Mesothelial cell of epicardium (in vitro differentiated cells): ENCODE measurements at places on chromosomes 12 and 14. TPM values are rescaled to one million over a fixed set of nuclear protein-coding genes. Genes with fewer than 3 reads are reported as not detected.

DNA sequence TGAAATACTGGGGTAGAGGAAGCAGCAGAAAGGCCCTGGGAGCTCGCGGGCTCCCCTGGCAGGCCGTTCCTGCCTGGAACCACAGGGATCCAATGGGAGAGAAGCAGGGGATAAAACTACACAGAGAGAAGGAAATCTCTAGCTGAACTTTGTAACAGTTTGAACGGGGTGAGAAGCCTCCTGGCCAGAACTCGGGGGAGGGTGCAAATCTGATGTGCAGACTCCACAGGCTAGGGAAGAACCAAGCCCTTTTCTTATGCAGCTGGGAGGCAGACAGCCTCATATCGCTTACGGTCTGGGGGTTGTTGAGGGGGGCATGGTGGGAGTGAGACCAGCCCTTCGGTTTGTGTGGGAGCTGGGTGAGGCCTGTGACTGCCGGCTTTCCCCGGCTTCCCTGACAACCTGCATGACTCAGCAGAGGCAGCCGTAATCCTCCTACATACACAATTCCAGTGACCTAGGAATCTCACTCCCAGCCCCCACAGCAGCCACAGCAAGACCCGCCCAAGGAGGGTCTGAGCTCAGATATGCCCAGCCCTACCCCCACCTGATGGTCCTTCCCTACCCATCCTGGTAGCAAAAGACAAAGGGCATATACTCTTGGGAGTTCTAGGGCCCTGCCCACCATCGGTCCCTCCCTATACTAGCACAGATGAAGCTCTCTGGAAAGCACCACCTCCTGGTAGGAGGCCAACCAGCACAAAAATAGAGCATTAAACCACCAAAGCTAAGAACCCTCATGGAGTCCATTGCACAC, 143.0 kb downstream of the TMTC1 start:
- H3K27me3 ChIP-seq: no peaks in the 10 kb centered on the region
- H3K4me3 ChIP-seq: peak overlapping the region; percentile 26

DNA sequence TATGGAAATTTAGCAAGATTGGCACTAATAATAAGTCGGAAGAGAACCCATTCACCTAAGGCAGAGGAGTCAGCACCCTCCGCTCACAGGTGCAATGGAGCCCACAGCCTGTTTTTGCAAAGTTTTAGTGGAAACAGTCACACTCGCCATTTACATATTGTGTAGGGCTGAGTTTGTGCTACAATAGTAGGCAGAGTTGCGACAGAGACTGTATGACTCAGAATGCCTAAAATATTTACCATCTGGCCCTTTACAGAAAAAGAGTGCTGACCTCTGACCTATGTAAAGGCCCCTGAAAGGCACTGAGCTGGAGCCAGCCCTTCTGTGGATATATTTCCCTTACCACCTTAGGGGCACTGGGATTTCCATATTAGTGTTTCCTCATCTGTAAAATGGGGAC, 79.0 kb downstream of the PRIMA1 start:
- H3K4me1 ChIP-seq: peaks cover 2% of the 10 kb centered on the region
- H3K27me3 ChIP-seq: peaks cover 3% of the 10 kb centered on the region
- H3K36me3 ChIP-seq: no peaks in the 10 kb centered on the region
- no peak overlapping the region for H3K4me3 ChIP-seq
- no peak for DNase-seq

DNA sequence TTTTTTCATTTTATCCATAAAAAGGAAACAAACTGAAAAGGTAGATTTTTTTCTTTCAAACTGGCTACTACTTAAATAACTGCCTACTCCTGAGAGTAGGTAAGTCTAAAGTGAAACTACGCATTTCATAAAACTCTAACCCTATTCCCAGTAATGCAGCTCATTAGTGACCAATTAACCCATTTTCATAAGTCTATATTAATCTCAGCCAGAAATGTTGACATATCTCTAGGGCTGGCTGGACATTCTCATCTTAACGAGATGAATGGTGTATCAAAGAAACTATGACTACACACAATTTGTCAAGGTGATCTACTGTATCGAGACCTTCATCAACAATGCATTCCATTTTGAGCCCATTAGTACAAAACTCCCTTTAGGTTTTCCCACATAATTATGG, 57.2 kb downstream of the EPS8 start:
- H3K4me1 ChIP-seq: no peaks in the 10 kb centered on the region
- no peak overlapping the region for H3K27ac ChIP-seq
- no peak for DNase-seq
- H3K27me3 ChIP-seq: no peaks in the 10 kb centered on the region

The PIWIL1 gene
- not detected in 3 replicates for total RNA-seq

The ZDHHC22 gene
- not detected in 3 replicates for total RNA-seq

GRCh38 chr12:105765053-105766014, 373.4 kb downstream of the NUAK1 start:
- H3K27ac ChIP-seq: no peak overlapping the region
- peaks cover 23% of the 10 kb centered on the region for H3K4me1 ChIP-seq
- DNase-seq: no peak
- H3K4me3 ChIP-seq: no peak overlapping the region
- no peaks in the 10 kb centered on the region for H3K27me3 ChIP-seq

GRCh38 chr12:7934889-7935492, 996 bp downstream of the SLC2A3 start:
- no peaks in the 10 kb centered on the region for H3K27me3 ChIP-seq
- H3K4me3 ChIP-seq: no peak overlapping the region
- no peak for DNase-seq

The TMEM63C gene
- 6.2 to 7.7 TPM (median 7.0 TPM) in 3 replicates for total RNA-seq

- no peak overlapping the region for H3K4me3 ChIP-seq
- no peaks in the 10 kb centered on the region for H3K27me3 ChIP-seq
- no peak overlapping the region for H3K27ac ChIP-seq
- no peaks in the 10 kb centered on the region for H3K4me1 ChIP-seq
These were observed 210.4 kb downstream of the SPTSSA start for GRCh38 chr14:34251662-34252061.

DNA sequence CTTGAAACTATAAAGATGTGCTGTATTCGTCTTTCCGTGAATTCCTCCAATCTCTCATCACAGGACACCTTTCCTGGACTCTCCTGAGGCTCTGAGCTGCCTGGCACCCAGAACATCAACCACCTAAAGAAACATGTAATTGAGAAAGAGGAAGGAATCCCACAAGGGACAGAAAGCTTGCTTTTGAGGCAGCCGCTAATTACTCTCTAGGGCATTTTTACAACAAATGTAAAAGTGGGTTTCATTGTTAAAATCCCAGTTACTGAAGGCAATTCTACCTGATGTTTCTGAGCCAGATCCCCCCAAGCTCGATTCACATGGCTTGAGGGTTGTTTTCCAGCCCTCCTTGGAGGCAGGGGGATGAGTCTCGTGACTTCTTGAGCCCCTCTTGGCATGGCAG, 238.5 kb upstream of the LHX5 start:
- H3K27ac ChIP-seq: no peak overlapping the region
- H3K4me1 ChIP-seq: no peaks in the 10 kb centered on the region
- no peaks in the 10 kb centered on the region for H3K36me3 ChIP-seq

GRCh38 chr12:104182144-104182543, 33.4 kb upstream of the TXNRD1 start:
- DNase-seq: no peak
- H3K4me3 ChIP-seq: no peak overlapping the region
- H3K27ac ChIP-seq: no peak overlapping the region
- no peaks in the 10 kb centered on the region for H3K36me3 ChIP-seq
- H3K27me3 ChIP-seq: peaks cover 2% of the 10 kb centered on the region
- peaks cover 21% of the 10 kb centered on the region for H3K4me1 ChIP-seq

The BICDL1 gene
- 38.8 to 41.5 TPM (median 40.1 TPM) in 3 replicates for total RNA-seq

GRCh38 chr12:77610446-77610845, 220.2 kb upstream of the NAV3 start:
- no peak overlapping the region for H3K4me3 ChIP-seq
- H3K4me1 ChIP-seq: peaks cover 19% of the 10 kb centered on the region
- no peaks in the 10 kb centered on the region for H3K27me3 ChIP-seq
- no peaks in the 10 kb centered on the region for H3K36me3 ChIP-seq

The IKBIP gene
- total RNA-seq: 18.2 to 21.0 TPM (median 19.4 TPM) in 3 replicates

GRCh38 chr12:54028314-54029201, at the start of gene HOXC6:
HOXC6 (plus strand) TSS chr12:54028440; CDS start chr12:54028522, 82 bp downstream.
- DNase-seq: no peak
- H3K4me1 ChIP-seq: peaks cover 72% of the 10 kb centered on the region
- H3K27ac ChIP-seq: peak within 1 kb of the TSS; percentile 90
- H3K36me3 ChIP-seq: no peaks in the 10 kb centered on the region
- peaks cover 61% of the 10 kb centered on the region for H3K27me3 ChIP-seq

DNA sequence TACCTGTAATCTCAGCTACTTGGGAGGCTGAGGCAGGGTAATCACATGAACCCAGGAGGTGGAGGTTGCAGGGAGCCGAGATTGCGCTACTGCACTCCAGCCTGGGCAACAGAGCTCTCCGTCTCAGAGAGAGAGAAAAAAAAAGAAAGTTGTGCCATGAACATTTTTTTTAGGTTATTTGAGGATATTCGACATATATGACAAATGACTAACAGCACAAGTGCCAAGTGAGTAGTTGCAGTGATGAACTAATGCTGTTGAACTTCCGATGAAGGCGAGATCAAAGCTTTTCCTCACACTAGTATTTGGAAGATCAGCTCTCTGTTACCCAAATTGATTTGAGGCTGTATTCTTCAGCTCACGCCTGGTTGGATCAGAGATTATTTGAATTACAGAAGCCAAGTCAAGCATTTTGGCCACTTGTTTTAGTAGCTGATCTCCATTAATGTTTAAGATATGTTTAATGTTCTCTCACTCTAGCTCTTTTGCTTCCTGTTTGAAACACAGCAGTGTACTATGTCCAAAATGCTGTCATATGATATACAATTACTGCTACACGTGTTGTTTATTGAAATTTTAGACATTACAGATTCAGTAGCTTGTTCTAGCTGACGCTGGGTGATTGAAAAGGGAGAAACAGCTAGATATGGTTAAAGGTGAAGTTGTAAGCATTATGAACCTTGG, 43.4 kb downstream of the WDR20 start:
- peak overlapping the region; percentile 54 for H3K27ac ChIP-seq
- H3K36me3 ChIP-seq: no peaks in the 10 kb centered on the region
- DNase-seq: no peak
- H3K4me1 ChIP-seq: peaks cover 59% of the 10 kb centered on the region
- no peak overlapping the region for H3K4me3 ChIP-seq
- H3K27me3 ChIP-seq: no peaks in the 10 kb centered on the region

The CLEC4A gene
- 0.70 to 1.5 TPM (median 1.1 TPM) in 3 replicates for total RNA-seq

The OR6C2 gene
- total RNA-seq: not detected in 3 replicates

- H3K27ac ChIP-seq: no peak overlapping the region
- H3K4me3 ChIP-seq: no peak overlapping the region
- H3K27me3 ChIP-seq: no peaks in the 10 kb centered on the region
- peaks cover 20% of the 10 kb centered on the region for H3K36me3 ChIP-seq
- H3K4me1 ChIP-seq: no peaks in the 10 kb centered on the region
- no peak for DNase-seq
These were observed 504.7 kb downstream of the LRFN5 start for GRCh38 chr14:42111355-42111754.

The ZC2HC1C gene
- 2.3 to 3.6 TPM (median 2.4 TPM) in 3 replicates for total RNA-seq

DNA sequence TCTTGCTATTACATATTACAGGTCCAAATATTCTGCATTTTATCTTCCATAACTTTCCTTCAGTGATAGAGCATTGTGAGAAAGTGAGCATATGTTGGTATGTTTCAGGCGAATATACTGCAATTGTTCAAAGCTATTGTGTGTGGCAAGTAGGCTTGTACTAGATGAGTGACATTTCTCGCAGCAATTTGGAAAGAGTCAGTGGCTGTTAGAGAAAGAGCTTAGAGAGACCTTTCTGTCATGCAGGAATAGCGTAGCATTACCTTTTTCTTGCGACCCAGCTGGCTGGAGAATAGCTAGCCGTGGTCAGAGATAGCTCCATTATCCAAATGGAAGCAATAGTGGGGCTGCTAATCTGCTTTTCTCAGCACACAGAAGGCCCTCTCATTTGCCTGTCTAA, 678.5 kb upstream of the FOXG1 start:
- H3K27ac ChIP-seq: no peak overlapping the region
- DNase-seq: no peak
- H3K4me3 ChIP-seq: no peak overlapping the region
- H3K36me3 ChIP-seq: no peaks in the 10 kb centered on the region
- no peaks in the 10 kb centered on the region for H3K27me3 ChIP-seq

DNA sequence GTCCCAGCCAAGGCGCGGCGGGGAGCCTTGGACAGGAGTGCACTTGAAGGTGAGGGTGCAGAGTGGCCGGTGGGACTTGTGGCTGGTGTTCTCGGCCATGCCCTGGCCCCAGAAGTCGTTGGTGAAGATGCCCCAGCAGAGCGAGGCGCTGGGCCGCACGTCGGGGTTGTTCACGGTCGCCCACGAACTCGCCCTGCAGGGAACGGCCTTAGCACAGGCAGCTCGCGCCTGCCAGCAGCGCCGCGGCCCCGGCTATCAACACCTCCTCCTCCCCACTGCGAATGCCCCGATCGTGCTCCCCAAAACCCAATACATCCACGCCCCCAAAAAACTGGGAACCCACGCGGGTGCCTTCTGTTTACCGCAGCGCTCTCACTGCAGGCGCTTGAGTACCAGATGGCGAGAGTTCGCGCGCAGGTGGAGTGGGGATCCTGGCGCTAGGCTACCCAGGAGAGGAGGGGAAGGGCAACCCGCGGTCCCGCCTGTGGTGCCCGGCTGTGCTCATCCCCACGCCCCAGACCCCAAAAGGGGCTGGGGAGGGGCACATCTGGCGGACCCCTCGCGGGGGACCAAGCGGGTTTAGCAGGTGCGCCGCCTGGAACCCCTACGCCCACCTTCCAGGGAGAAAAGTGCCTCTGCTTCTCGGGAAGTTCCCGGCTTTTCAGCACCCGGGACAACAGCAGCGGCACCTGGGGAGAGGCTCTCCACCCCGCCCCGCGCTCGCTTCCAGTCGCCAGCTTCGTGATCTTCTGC, 386.3 kb upstream of the TMTC1 start:
- no peaks in the 10 kb centered on the region for H3K36me3 ChIP-seq
- H3K27me3 ChIP-seq: no peaks in the 10 kb centered on the region
- no peak overlapping the region for H3K4me3 ChIP-seq
- no peak overlapping the region for H3K27ac ChIP-seq
- H3K4me1 ChIP-seq: peaks cover 2% of the 10 kb centered on the region

The CISTR gene
- total RNA-seq: not detected in 3 replicates

The COX8C gene
- total RNA-seq: 0.73 to 1.2 TPM in 2 of 3 replicates, not detected in the other

DNA sequence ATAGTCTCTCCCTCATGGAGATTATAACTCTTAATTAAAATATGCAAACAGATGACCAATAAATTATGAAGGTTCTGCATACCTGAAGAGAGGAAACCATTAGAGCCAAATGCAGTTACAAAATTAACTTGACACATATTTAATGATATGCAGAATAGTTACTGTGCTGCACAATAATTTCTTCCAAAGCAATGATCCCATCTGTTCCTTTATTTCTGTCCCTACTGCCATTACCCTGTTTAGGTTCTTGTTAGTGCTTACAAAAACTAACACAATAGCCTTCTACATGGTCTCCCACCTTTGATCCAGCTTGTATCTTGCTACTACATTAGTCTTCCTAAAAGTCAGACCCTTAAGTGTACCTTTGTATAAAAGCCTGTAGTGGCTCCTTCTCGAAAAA, 411.1 kb downstream of the APAF1 start:
- no peaks in the 10 kb centered on the region for H3K27me3 ChIP-seq
- no peak for DNase-seq
- H3K4me1 ChIP-seq: peaks cover 13% of the 10 kb centered on the region
- H3K27ac ChIP-seq: no peak overlapping the region
- no peak overlapping the region for H3K4me3 ChIP-seq
- H3K36me3 ChIP-seq: no peaks in the 10 kb centered on the region
